ENCODE measurements at places on chromosomes 2 and 18.

- H3K4me1 ChIP-seq: no peaks in the 10 kb centered on the region
- no peak overlapping the region for H3K4me3 ChIP-seq
- H3K27ac ChIP-seq: no peak overlapping the region
- DNase-seq: no peak
- no peaks in the 10 kb centered on the region for H3K36me3 ChIP-seq
- H3K27me3 ChIP-seq: no peaks in the 10 kb centered on the region
These were observed 48.5 kb upstream of the LOXHD1 start for GRCh38 chr18:46705521-46705920.

- H3K27ac ChIP-seq: no peak overlapping the region
- DNase-seq: no peak
- H3K4me1 ChIP-seq: no peaks in the 10 kb centered on the region
- no peak overlapping the region for H3K4me3 ChIP-seq
- H3K27me3 ChIP-seq: peaks cover 20% of the 10 kb centered on the region
These were observed 73.4 kb downstream of the CDCA7 start for GRCh38 chr2:173427887-173428668.

GRCh38 chr2:200625282-200625681 lies 39.5 kb downstream of the AOX1 start:
- H3K27me3 ChIP-seq: peaks cover 5% of the 10 kb centered on the region
- no peaks in the 10 kb centered on the region for H3K36me3 ChIP-seq
- H3K4me3 ChIP-seq: no peak overlapping the region
- H3K4me1 ChIP-seq: no peaks in the 10 kb centered on the region

DNA sequence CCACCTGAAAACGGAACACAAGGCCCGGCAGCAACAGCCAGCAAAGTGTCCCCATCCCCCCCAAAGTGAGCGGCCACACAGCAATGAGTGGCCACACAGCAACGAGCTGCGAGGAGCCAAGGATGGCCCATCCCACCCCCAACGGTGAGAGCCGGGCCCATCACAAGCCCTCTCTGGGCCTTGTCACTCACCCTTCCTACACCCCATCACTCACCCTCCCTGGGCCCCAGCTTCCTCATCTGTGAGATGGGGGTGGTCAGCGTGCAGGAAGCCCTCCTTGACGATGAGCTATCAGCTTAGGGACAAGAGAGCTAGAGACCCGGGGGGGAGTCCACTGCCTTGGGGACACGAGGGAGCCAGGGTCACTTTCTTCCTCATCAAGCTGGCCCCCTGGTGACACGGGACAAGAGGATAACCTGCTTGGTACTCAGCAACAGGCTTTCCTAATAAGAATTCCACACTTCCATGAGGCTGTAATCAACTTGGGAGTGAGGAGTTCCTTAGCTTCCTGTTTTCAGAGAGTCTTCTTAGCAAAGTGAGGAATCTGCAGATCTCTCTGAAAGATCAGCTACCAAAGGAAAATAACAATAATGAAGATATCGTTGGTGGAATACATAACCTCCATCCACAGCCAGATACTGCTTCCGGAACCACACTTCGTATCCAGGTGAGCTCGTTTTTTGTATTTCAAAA lies 92.8 kb downstream of the HDAC4 start:
- no peak for DNase-seq
- H3K4me1 ChIP-seq: peaks cover 17% of the 10 kb centered on the region
- H3K27me3 ChIP-seq: no peaks in the 10 kb centered on the region
- no peaks in the 10 kb centered on the region for H3K36me3 ChIP-seq
- H3K4me3 ChIP-seq: no peak overlapping the region

DNA sequence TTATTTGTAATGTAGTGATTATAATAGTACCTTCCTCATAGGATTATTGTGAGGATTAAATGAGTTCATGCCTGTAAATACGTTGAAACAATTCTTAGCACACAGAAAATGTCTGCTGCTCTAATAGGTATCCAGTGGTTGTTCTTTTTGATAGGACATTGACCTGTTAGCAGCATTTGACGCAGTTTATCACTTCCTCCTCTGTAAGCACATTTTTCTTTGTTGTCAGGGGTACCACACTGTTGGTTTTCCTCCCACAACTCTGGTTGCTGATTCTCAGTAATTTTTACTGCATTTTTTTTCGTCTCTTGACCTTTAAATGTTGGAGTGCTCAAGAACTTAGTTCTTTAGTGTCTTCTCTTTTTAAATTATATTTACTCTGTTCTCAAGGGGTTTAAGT lies 15.4 kb downstream of the PPM1B start:
- DNase-seq: no peak
- peak overlapping the region; percentile 69 for H3K27ac ChIP-seq
- H3K27me3 ChIP-seq: no peaks in the 10 kb centered on the region
- H3K36me3 ChIP-seq: peaks cover 58% of the 10 kb centered on the region
- peaks cover 74% of the 10 kb centered on the region for H3K4me1 ChIP-seq

DNA sequence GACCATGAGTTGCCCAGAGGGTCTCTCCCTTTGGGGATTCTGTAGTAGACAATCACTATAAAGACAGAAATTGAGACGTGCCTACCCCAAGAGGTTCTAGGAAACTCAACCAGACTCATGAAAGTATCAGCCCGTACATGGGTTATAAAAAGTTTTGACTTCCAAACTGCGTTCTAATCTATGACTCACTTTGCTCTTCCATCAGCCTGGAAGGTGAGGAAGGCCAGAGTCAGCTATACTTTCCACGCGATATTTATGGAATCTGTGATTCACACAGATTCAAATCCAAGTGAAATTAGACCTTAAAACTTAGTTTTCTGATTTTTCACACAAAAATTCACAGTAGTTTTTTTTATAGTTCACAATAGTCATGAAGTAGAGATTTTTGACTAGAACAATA lies 7.7 kb upstream of the LYPD1 start:
- no peaks in the 10 kb centered on the region for H3K36me3 ChIP-seq
- H3K27me3 ChIP-seq: peaks cover 28% of the 10 kb centered on the region
- no peaks in the 10 kb centered on the region for H3K4me1 ChIP-seq
- H3K4me3 ChIP-seq: no peak overlapping the region

DNA sequence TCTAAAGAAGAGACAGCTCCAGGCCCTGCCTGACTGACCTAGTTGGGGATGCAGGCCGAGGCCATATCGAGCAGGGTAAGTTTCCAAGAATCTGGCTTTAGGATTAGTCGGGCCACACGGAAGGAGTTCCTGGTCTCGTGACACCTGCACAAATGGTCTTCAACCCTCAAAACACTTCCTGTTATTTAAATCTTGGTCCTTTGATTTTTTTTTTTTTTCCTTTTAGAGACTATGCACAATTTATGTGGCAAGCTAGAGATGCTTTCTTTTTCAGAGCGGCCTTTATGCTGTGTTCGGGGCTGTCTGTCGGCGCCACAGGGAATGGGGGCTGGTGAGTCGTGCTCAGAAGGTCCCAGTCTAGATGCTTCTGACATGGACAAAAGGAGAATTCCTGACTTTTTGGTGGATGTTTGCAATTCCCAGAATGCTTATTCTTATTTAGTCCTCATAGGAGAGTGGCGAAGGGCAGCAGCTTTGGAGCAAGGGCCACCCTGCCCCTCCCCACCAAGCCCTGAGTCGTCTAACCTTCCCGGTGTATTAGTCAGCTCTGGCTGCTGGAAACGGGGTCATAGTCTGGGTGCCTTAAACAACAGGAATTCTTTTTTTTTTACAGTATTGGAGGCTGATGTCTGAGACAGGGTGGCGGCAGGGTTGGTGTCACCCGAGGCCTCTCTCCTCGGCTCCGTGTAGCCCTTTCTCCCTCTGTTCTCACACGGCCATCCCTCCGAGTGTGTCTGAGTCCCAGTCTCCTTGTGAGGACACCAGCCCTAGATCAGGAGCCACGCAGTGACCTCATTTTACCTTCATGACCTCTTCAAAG lies 27.4 kb downstream of the HPCAL1 start:
- no peaks in the 10 kb centered on the region for H3K27me3 ChIP-seq
- H3K36me3 ChIP-seq: peaks cover 29% of the 10 kb centered on the region
- H3K27ac ChIP-seq: peak overlapping the region; percentile 98
- peak overlapping the region; percentile 93 for H3K4me3 ChIP-seq
- H3K4me1 ChIP-seq: peaks cover 83% of the 10 kb centered on the region

GRCh38 chr2:7037340-7038333 lies 120.4 kb downstream of the RNF144A start:
- peaks cover 19% of the 10 kb centered on the region for H3K36me3 ChIP-seq
- H3K4me1 ChIP-seq: no peaks in the 10 kb centered on the region
- H3K4me3 ChIP-seq: no peak overlapping the region
- peak; percentile 30 for DNase-seq

DNA sequence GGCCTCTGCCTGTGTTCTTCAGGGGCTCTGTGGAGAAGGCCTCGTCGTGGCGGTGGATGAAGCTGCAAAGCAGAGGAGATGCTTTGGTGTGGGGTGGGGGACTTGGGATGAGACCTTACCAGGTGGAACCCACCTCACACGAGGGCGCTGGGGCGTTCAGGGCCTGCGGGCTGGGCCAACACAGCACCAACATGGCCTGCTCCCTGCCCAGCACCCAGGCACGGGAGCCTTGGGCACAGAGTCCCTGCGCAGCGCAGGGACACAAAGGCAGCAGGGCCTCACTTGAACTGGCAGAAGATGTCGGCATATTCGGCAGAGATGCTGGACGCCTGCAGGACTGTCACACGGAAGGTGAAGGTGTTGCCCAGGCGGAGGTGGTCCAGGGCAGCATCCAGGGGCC lies 53.8 kb downstream of the AQP12A start:
- no peaks in the 10 kb centered on the region for H3K36me3 ChIP-seq
- no peak overlapping the region for H3K27ac ChIP-seq
- no peak for DNase-seq
- no peaks in the 10 kb centered on the region for H3K27me3 ChIP-seq
- H3K4me1 ChIP-seq: no peaks in the 10 kb centered on the region
- H3K4me3 ChIP-seq: no peak overlapping the region

DNA sequence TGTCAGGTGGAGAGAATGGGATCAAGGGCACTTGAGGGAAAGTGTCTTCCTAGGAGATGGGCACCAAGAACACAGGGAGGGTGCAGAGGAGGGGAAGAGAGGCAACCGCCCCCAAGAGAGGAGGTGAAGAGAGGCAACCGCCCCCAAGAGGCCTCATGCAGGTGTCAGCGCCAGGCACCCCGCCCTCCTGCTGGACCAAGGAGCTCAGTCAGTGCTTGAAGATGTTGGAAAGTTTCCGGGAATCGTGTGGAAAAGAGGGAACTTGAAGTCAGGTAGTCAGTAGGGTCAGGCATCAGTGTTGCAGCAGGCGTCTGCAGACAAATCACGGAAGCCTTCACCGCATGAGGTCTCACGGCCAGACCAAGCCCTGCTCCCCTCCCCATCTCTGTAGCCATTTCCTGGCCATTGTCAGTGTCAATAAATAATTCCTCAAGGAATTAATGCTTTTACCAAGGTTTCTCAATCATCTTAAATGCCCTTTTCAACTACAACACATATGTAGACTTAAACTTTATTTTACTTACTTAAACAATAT lies 353.1 kb downstream of the EIPR1 start:
- H3K4me1 ChIP-seq: no peaks in the 10 kb centered on the region
- no peaks in the 10 kb centered on the region for H3K27me3 ChIP-seq
- H3K36me3 ChIP-seq: no peaks in the 10 kb centered on the region
- H3K4me3 ChIP-seq: no peak overlapping the region

DNA sequence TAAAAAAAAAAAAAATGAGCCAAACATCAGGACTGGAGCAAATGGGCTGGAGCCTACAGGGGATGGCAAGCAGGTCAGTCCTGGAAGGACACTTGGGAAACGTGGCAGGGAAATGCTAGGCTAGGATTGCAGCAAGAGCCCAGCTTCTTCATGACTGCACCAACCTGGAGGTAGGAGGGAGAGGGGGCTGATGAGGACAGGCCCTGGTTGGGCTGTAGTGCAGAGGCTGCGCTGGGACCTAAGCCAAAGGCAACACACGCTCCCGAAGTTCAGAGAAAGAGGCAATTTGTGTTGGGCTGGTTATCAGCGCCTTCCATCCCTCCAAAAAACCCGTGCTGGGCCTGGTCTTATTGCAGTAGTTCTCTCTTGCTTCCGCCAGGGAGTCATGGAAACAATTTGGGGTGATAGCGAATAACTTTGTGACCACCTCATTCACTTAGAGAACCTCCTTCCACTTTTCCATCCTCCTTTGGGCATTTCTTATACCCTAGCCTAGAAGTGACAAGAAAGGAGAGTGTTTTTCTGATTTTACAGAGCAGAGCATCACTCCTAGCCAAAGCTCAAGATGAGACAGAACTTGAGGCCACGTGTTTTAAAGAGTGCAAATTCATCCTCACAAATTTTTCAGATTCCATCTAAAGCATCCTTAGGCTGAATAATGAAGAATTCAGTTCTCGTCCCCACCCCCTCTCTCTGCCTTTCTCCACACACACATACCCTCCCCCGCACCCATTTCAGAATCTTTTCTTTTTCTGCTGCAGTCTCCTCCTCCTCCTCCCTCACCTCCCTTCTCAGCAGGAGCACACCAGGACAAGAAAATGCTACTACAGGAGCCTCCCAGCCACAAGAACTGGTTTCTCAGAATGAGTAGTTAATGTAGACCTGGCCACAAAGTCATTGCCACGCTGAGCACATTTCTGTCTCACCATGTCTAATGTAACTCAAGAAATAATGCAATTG lies 82.5 kb upstream of the STPG4 start:
- H3K4me3 ChIP-seq: no peak overlapping the region
- H3K27ac ChIP-seq: no peak overlapping the region
- DNase-seq: no peak
- H3K27me3 ChIP-seq: no peaks in the 10 kb centered on the region
- no peaks in the 10 kb centered on the region for H3K4me1 ChIP-seq
- H3K36me3 ChIP-seq: no peaks in the 10 kb centered on the region
